ENCODE measurements at places on chromosomes 3 and 15.

- DNase-seq, result no peak
These were observed 37.6 kb downstream of the DNASE1L3 start for GRCh38 chr3:58173029-58173668.

- no peak for DNase-seq
These were observed 158.7 kb downstream of the GBE1 start for GRCh38 chr3:81602781-81603180.

DNA sequence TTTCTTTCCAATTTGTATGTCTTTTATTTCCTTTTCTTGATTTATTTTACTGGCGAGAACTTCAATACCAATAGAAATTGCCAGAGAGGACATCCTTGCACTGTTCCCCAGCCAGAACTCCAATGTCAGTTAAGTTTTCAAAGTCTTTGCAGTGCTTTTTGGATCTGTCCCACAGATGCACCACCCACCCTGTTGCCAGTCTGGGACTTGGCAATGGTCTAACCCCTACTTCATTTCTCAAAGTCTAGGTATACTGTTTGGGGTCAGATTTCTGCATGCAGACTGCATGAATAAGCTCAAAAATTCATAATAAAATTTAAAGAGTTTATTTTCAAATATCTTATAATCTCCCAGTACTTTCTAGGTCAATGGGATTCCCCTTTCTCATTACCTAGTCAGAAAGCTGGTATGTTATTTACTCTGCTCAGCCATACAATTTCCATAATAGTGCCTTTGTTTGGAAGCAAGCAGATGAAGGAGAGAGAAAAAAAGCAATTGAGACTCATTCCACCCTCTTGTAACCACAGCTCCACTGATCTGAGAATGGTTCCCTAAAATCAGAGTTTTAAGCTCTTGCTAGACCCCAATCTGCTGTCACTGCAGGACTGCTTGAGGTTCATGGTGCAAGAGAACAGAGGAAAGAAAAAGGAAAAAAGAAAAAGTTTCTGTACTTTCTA, 125.9 kb upstream of the PLXND1 start:
- no peak for DNase-seq

DNA sequence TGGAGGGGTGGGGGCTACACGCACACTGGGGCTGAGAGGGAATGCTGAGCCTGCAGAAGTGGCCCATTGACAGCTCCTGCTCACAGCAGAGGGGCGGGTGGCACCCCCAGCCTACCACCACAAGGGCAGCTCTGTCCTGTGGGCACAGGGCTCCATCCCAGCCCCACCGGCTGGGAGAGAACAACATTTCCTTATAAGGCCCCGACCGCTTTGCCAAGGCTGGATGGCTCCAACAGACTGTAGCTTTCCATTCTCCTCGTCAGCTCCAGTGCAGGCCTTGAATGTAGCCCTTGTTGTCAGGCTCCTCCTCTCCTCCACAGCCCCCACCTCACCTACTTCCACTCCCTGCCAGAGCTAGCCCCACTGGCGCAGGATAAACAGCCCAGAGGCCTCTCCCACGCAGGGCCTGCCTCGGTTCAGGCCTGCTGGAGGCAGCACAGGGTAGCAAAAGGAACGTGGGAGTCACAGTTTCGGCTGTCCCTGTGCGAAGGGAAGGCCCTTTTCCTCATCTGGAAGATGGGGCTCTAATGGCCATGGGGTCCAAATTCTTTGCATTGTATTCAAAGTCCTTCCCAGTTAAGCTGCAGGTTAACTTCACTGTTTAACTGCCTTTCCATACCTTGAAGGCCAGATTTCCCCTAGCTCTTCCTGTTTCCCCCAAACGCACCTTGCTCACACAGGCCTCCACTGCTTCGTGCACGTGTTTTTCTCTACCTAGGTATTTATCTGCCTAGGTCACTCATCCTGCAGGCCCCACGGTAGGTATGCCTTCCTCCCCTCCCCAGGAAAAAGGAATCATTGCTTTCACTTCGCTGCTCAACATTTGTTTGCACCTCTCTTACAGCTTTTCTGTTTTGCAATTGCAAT, 101.6 kb upstream of the LPP start:
- peak; percentile 72 for DNase-seq

GRCh38 chr3:115341208-115341607, 194.1 kb upstream of the ZBTB20 start:
- DNase-seq, result no peak

- peak; percentile 36 for DNase-seq
These were observed 483 bp downstream of the MEX3B start for GRCh38 chr15:82045179-82045891.

DNA sequence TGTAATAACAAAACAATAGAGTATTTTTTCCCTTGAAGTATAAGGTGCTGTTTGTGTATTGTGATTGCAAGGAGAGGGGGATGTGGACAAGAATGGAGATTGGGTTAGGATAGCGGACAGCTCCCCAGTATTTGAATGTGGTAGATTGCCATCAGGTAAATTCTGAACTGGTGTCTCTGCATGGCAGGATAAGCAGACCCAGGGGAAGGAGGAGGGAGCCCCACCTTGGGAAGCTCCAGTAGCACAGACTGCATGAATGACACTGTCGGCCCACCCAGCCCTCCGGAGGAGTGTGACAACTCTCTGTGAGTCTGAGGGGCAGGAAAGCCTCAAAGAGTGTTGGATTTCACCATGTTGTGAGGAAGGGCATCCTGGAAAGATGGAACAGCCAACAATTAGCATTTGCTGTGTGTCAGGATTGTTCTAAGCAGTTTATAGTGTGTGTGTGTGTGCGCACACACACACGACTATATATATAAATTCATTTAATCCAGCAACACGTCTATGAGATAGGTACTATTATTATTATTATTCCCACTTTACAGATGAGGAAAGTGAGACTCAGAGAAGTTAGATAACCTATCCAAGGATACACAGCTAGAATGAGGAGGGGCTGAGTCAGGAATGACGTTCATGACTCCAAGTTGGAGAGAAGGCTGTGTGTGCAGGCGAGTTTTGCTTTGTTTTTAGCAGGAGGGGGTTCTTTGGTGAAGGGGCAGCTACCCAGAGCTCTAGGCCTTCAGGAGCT, 63.4 kb upstream of the LCTL start:
- no peak for DNase-seq

DNA sequence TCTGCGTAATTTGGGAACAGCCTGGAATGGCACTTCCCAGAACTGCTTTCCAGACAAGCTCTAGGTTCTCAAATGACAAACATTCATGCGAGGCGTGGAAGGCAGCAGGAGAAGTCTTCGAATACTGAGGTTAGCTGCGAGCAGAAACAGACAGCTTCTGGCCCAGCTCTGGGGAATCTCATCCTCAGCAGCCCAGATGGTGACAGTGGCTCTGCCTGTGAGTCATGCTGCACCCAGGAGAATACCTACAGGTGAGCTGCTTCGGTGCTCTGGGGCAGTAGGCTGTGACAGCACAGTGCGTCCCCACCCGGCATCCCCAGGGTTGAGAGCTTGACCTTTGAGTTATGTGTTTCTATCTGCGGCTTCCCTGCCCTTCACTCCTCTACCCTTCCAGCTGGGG, 258.6 kb downstream of the KLF13 start:
- DNase-seq, result no peak

- no peak for DNase-seq
These were observed 46.4 kb downstream of the TNFAIP8L3 start for GRCh38 chr15:51048308-51048707.

- no peak for DNase-seq
These were observed 66.4 kb downstream of the XXYLT1 start for GRCh38 chr3:195204360-195205163.

DNA sequence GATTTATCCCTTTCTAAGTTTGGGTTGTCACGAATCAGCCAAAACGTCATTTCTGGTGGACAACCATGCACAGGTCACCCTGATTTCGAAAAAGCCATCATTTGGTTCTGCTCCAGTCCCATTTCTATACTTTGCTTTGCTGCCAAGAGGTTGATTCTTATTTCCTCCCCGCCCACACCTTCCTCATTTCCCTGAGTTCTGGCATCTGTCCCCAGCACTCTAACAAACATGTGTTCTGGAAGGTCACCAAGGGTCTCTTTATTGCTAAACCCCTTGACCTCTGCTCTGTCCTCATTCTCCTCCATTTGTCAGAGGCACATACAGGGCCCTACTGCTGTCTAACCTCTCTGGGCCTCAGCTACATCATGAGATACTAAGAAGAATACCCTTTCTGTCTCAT, 36.4 kb upstream of the PTPRG start:
- no peak for DNase-seq

- DNase-seq, result no peak
These were observed 53.5 kb downstream of the WWTR1 start for GRCh38 chr3:149604125-149604875.

DNA sequence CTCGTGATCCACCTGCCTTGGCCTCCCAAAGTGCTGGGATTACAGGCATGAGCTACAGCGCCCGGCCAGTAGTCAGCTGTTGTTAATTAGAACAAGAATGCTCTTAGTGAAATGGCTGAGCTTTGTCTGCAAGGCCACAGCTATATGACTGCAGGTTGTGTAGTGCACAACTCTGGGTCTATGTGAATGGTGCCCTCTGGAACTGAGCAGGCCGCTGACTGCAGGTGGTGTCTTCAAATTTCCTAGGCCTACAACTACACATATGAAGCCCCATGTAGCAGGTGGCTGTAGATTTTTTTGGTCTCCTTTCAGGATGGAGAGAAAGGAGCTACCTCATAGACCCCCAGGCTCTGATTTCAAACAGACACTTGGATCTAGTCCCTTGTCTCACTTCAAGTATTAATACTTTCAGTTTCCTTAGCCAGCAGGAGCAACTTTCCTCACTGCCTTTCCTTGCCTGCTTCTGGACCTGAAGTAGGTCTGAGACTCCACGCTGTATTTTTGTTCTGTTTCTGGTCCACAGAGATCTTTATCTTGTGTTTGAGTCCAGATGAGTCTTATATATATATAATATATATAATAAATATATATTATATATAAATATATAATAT, 86.9 kb downstream of the C3orf80 start:
- DNase-seq, result no peak

GRCh38 chr3:105997800-105998526, 129.2 kb upstream of the CBLB start:
- DNase-seq, result no peak

- no peak for DNase-seq
These were observed 71.2 kb upstream of the DCBLD2 start for GRCh38 chr3:98972720-98973119.

DNA sequence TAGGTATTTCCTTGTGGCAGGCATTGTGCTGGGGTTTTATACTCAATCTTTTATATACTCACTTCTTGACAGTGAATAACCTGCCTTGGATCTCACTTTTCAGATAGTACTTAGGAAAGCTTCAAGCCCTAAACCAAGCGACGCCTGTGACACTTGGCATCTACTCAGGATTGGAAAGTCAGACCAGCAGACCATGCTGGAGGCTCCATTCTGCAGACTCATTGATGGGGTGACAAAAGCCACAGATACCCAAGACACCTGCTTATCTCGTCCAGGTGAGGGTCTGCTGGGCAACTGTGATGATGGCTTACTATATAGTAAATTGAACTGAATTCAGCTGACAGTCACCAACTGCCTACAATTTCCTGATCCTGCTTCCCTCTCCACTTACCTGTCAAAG, 79.4 kb upstream of the MRPS22 start:
- DNase-seq, result no peak
